ENCODE measurements at places on chromosomes 6 and 20.

DNA sequence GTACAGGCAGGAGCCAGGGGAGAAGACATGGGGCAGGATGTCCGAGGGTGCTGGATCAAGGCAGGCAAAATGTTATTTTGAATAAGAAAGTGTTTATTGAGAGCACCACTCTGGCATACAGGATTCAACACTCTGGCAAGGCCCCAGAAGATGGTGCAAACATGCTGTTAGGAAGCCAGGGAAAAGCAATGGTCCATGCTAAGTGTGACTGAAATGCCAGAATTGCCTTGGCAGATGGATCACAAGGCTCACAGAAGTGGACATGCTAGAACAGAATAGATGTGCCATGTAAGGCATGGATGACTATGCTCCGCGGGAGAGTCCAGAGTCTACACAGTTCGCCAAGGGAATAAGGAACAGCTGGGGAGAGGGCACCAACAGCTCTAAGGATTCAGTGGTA lies 54.6 kb downstream of the QRSL1 start:
- DNase-seq = no peak

DNA sequence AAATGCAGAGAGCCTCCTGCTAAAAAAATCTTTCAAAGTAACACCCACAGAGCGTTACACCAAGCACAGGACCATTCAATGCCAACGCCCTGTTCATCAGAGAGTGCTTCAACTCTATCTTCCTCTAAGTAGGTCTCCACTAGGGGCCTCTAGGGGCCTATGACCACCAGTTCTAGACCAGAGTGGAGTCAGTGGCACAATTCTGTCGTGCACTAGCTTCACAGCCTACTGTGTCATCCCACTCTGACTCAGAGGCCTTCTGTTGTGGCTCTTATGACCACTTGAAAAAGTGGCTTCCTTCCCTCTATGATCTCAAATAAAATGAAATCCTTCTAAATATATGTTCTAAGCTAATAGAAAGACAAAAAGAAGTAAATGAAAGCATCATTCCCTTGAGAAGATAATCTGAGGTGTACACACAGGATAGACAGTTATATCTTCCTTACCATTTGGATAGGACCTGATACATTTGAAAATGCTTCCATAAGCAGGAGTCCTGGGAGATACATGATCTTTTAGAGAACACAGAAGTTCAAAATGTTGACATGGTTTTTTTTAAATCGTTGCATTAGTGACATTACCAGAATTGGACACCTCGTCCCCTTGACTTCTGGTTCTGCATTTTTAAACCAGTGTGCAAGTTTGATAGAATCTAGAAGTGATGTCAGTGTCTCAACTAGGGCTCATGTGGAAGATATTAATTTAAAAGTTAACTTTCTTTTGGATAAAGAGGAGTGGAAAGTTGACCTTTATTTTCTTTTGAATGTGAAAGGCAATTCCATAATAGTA lies 151.9 kb downstream of the SH3BGRL2 start:
- no peak for DNase-seq

DNA sequence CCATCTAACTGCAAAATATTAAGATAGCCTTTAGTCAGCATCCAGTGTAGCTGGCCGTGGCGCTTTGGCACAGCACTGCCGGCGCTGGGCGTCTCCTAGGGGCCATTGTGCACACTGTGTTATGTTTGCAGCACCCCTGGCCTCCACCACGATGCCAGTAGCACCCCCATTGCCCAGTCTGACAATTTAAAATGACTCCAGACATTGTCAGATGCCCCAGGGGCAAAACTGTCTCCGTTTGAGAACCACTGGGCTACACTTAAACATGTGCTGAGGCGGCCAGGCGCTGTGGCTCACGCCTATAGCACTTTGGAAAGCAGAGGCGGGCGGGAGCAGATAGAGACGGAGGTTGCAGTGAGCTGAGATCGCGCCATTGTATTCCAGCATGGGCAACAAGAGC lies 6.0 kb upstream of the MTG2 start:
- DNase-seq = no peak

DNA sequence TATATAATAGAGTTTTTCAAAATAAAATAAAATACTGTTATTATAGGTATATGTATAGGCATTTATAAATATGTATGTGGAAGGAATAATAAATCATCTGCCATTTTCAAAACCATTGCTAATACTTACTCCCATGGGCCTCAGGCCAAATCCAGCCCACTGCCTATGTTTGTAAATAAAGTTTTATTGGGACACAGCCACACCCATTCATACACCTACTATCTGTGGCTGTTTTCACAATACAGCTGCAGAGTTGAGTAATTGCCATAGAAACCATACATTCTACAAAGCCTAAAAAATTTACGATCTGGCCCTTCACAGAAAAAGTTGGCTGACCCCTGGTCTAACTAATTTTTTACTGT lies 9.5 kb downstream of the ALDH5A1 start:
- DNase-seq = no peak

GRCh38 chr6:111118826-111119225 lies 31.5 kb downstream of the SLC16A10 start:
- no peak for DNase-seq
